ENCODE measurements at places on chromosomes 7 and 10.

GRCh38 chr7:1700086-1700485 is 30.0 kb downstream of the ELFN1 start:
- DNase-seq, result no peak

GRCh38 chr10:123926401-123927264 is 35.0 kb upstream of the CPXM2 start:
- no peak for DNase-seq

- DNase-seq, result no peak
Observed at GRCh38 chr10:5071411-5072198, 22.6 kb upstream of the AKR1C3 start.

GRCh38 chr10:63515002-63515763 is 6.0 kb upstream of the REEP3 start:
- no peak for DNase-seq

DNA sequence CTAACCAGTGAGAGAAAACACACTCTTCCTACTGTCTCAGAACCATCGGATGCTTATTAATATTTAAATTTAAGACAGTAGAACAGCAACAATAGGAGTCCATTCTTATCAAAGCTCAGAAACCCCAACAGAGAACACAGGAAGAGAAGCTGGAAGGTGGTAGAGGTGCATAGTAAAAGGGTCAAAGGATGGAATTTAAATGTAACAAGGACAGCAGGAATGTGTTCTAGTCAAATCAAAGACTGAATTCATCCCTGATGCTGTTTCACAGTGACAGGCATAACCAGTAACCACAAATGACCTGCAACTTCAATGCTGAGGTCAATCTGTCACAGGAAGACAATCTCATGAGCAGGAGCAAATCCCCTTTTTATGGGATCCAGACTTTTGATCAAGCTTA is 1259.7 kb downstream of the XPNPEP1 start:
- DNase-seq, result no peak

DNA sequence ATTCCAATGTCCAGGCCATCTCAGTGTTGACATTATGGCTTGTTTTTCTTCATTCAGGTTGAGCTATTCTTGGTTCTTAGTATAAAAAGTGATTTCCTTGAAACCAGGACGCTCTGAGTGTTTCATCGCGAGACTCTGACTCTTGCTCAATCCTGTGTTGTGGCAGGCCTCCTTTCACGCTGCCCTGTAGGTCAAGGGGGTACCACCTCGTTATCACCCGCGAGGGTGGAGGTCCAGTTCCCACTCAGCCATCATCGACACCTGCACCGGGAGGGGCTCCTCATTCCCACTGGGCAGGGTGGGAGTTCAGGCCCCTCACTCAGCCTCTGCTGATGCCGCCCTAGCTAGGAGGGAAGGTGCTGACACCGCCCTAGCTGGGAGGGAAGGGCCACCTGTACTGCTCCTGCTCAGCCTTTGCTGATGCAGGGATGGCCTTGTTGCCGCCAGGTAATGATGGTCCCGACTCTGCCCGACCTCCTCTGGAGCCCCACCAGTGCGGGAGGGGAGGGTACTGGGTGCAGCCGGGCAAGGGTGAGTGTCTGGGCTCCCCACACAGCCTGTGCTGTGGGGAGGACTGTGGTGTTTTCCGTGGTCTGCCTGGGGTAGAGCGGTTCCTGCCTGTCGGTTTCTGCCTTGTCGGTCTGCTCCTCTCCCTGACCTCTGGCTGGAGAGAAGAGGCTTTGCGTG is 16.4 kb downstream of the IQCE start:
- DNase-seq, result no peak

- DNase-seq, result no peak
Observed at GRCh38 chr10:61478621-61479312, 25.6 kb upstream of the TMEM26 start.
